Stimulated activated CD4-positive, alpha-beta T cell treated with anti-CD3 and anti-CD28 coated beads, Interleukin-2, amount 100 ng/mL, for 48 hours (primary cell): ENCODE measurements at places on chromosomes 4 and X.

- no peak for DNase-seq
These were observed 93.8 kb downstream of the INPP4B start for GRCh38 chr4:142752202-142752786.

- DNase-seq, result no peak
These were observed 88.3 kb upstream of the DDX3X start for GRCh38 chrX:41245641-41246040.

GRCh38 chr4:76016393-76016792 lies 6.9 kb downstream of the CXCL10 start:
- no peak for DNase-seq

GRCh38 chrX:117969328-117969727 lies 147.3 kb downstream of the KLHL13 start:
- no peak for DNase-seq

DNA sequence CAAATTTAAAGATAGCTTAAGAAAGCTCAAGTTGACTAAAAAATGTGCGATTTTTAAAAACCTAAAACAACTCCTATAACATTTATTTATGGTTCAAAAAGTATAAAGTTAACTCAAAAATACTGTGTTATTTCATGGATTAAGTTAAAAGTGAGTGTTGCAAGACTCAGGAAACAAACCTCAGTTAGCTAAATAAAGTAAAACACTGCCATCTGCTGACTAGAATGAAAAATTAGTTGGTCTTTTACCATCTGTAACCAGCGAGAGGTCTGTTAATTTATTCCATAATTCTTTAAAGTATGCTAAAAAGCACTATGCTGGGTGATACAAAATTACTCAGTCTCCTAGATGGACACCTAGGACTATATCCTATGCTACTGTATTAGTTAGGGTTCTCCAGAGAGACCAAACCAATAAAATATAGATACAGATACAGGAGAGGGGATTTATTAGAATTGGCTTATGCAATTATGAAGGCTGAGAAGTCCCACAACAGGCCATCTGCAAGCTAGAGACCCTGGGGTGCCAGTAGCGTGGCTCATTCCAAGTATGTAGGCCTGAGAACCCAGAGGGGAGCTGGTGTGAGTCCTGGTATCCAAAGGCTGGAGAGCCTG lies 4.9 kb upstream of the WDFY3 start:
- no peak for DNase-seq

GRCh38 chr4:57865264-57865663 lies 755.1 kb upstream of the IGFBP7 start:
- no peak for DNase-seq

DNA sequence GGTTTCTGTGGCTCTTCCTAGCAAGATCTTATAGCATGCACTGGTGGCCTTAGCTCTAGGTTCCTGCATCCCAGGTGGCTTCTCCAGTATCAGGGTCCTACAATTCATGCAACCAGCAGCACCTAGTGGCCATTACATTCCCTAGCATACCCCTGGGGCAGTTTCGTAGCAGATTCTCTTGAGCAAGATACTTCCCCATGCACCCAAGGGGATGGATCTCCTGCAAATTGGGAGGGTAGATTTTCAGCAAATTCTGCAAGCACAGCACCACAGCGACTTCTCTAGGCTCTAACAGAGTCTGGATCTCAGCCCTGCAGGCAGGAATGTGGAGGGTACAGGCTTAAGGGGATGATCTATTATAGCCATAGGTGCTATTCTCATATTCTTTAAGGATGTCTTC lies 13.1 kb upstream of the SLC9B1 start:
- no peak for DNase-seq

DNA sequence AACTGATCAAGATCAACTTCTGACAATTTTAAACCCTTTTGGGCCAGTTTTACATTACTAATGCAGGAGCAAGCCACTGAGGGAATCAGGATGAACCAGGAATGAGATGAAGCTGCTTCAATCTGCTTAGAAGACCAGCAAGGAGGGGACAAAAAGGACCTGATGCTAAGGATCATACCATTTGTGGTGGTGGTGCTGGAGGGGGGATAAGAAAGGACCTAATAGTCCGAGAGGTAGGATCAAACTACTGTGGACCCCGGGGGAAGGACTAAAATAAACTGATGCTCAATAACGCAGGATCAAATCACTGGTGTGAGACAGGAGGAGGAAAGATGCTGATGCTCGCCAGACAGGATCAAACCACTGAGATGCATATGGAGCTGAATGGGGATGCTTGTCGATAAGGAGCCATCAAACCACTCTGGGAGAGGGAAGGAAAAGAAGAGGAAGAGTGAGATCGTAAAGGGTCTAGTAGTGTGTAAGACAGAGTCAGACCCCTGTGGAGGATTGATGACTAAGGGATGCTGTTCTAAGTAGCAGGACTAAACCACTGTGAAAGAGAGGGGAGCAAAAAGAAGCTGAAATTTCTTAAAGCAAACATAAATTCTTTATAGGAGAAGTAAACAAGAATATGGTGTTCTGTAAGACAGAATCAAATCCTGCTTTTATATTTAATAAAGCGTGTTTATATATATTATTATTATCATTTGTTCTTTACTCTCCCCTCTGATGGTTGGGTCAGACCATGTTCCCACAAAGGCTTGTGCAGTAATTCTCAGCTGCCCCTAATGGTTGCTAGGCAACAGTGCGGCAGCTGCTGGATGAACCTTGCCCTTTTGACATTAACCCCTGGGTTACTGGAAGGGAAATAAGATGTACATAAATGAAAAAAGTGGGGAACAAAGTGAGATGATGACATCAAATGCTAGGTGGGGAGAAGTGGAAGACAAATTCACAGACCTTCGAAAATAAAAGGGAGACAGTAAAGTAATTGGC lies 432.5 kb upstream of the FGF16 start:
- no peak for DNase-seq

GRCh38 chrX:97452283-97452682 lies 568.6 kb downstream of the RPA4 start:
- DNase-seq, result no peak

DNA sequence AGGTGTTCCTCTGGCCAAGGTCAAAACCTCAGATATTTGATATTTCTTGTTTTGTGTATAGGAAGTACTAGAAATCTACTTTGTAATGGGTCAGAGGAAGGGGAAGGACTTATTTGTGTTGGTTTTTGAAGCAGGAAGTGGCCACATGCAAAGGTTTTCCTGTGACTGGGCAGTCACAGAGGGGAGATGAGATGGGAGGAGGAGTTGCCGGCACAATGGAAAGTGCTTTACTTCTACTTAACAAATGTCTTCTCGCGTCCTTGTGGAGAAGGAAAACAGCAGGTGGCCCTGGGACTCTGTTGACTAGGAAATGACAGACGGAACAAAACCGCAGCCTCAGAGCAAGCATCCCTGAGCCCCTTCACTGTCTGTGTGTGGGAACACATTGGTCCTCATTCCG lies 46.6 kb downstream of the SHROOM2 start:
- DNase-seq, result no peak

DNA sequence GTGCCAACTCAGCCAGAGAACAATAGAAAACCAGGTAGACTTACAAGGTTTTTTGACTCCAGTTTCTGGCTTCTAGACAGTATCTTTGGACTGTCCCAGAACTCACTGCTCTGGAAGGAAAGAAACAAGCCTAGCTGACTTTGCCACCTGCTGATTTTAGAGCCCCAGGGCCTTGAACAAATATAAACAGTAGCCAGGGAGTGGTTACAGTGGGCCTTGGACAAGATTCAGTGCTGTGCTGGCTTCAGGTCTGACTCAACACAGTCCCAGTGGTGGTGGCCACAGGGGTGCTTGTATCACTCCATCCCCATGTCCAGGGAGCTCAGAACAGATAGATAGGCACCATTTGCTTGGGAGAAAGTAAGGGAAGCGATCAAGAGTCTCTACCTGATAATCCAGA lies 694.1 kb upstream of the ADGRL3 start:
- DNase-seq, result no peak

DNA sequence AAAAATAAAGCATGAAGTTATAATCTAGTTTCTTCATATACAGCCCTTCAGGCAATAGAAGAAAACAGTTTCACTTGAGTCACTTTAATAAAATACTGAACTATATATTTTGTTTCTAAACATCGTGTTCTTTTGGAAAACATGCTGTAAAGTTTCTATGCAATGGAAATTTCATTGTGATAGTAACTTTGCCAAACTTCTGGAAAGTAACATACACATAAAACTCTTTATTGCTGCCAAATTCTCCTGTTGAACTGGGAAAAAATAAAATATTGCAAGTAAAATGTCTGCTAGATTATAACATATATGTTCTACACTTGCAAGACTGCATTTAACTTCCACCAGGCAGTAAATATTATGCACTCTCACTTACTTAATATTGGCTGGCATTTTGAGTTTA lies 635.4 kb downstream of the SPRY1 start:
- DNase-seq, result no peak

GRCh38 chrX:66050140-66050569 lies 10.3 kb upstream of the VSIG4 start:
- no peak for DNase-seq

GRCh38 chr4:136329042-136329662 lies 1203.1 kb downstream of the PCDH18 start:
- no peak for DNase-seq

GRCh38 chr4:87073199-87074120 lies 138.6 kb downstream of the AFF1 start:
- DNase-seq, result peak; percentile 53

- DNase-seq, result no peak
These were observed 19.0 kb downstream of the ATP8A1 start for GRCh38 chr4:42637867-42638266.

DNA sequence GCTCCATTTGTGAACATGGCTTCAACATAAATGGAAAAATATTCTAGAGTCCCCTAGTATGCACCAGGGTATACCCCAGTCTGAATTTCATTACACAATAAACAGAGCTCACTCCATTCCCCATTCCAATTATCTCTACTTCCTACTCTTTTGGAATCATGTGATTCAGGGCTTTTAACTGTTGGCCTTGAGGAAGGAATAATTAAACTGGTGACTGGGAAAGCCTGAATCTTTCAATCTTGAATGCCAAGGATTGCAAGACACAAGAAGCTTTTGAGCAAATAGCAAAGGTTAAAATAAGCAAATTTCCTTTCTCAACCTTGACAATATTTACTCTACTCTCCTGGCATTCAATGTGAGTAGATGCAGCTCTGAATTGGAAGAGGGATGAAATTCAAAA lies 77.5 kb upstream of the INPP4B start:
- no peak for DNase-seq

GRCh38 chr4:8508266-8508665 lies 67.7 kb downstream of the TRMT44 start:
- no peak for DNase-seq

- no peak for DNase-seq
These were observed 40.6 kb upstream of the SERTM2 start for GRCh38 chrX:111470681-111471403.

DNA sequence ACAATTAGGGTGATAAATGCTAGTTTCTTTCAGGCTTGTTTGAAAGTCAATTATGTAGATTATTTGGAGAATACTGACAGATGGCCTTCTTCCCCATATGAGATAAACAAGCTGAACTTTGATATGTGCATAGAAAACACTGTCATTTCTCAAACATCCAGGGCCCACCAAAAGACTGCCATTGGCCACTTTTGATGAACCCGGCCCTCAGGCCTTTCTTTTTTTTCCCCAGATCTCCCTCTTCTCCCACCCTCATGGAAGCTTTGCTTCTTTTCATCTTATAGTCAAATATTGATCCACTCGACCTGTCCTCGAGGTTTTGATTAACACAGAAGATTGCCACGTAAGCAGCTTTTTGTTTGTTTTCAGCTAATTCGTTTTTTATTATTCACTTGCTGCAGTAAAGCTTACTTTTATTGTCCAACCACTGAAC lies 377.4 kb downstream of the SMARCA1 start:
- no peak for DNase-seq

DNA sequence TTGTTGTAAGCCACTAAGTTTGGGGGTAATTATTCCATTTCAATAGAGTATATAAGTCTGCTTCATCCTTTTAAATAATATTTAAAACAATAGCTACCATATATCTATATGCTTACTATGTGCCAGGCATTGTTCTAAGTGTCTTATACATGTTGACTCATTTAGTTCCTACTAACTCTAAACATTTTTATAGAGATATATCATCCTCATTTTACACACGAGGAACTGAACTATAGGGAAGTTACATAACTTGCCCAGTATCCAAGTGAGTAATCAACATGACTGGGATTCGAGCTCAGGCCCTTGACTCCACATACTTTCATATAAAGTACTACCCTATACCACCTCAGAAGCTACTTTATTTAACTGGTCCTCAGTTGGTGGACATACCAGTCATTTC lies 175.3 kb upstream of the RAI2 start:
- DNase-seq, result no peak

DNA sequence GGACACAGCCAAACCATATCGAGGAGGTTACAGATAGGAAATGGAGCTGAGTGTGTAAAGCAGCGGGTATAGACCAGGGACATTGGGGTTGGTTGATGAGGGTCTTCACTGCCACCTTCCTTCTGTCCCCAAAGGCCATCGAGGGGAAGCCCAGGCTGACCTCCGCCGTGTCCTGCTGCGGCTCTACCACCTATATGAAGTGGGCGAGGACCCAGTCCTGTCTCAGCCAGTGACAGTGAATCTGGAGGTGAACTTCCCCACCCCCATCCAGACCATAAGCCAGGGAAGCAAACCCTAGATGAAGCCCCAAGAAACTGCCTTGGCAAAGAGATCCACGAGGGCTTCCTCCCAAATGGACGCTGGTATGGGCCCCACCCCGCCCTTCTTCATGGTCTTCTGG lies 23.2 kb upstream of the MRFAP1 start:
- no peak for DNase-seq

DNA sequence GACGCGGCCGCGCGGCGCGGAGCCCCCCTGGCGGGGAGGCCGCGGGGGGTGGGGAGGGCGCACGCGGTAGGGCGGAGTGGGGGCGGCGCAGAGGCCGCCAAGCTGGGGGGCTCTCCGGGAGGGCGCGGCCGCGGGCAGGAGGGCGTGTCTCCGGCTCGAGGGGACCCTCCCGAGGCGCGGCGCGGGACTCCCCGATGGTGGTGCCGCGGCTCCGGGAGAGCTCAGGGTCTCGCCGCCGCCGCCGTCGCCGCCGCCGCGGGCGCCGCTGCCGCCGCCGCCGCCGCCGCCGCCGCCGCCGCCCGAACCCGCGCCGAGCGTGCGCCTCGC lies 165 bp upstream of the PTCHD1 start:
- no peak for DNase-seq

GRCh38 chr4:154492288-154492687 lies 689 bp upstream of the DCHS2 start:
- no peak for DNase-seq

- DNase-seq, result no peak
These were observed 171.6 kb downstream of the PCDH10 start for GRCh38 chr4:133320576-133321170.

- DNase-seq, result no peak
These were observed 14.3 kb upstream of the PNPLA4 start for GRCh38 chrX:7941390-7942042.

GRCh38 chr4:117796677-117797076 lies 237.6 kb upstream of the NDST3 start:
- no peak for DNase-seq

DNA sequence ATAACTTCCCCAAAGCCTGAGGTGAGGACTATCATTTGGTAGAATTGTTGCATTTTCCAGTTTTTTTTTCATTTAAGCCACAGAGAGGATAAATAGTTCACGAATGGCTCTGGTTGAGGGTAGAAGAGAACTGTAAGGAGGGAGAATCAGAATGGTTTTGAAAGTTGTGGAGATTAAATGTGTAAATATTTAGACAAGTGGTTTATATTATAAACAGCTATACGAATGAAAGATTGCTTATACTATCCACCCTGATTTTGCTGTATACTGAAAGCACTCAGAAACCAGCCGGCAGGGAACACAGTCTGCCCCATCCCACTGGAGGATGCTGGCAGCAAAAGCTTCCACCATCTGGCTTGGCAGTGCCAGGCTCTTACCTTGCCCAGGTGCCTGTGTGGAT lies 341.1 kb downstream of the RAPGEF2 start:
- no peak for DNase-seq
